ENCODE measurements at places on chromosomes 4 and X.

DNA sequence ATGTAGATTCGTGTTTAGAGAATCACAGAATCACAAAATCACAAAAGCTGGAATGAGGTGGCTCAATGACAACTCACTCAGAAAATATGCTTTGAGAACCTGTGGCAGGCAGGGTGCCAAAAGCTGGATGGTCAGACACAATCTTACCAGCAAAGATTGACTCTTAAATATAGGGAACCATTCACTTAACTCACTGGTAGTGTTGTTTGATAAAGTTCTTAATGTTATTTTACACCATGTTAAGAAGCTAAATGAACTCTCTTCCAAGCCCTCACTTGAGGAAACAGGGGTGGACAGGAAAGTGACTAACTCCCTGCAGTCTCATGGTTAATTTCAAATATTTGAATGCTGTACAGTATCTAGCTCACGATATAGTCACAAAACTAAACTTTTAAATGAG is 5.7 kb upstream of the SCOC start:
- no peak for DNase-seq

- no peak for DNase-seq
Observed at GRCh38 chr4:130608121-130608520, 1512.2 kb downstream of the C4orf33 start.

- no peak for DNase-seq
Observed at GRCh38 chr4:153366486-153366885, 22.0 kb downstream of the MND1 start.

DNA sequence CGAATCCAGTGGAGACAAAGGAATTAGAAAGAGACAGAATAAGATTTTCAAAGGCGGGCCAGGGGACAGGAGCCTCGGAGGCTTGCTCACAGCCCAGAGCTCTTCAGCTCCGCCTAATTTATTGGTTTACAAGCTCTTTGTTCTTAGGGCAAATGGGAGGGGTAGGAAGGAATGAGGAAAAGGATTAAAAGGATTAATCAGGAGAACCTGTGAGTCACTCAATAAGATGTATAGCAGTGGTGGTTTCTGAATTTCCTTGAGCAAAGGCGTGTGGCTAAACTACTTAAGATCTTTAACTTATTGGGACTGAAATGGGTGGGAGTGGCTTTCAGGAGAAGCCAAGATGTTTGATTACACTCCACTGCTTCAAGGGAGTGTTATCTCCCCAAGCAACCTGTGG is 456.0 kb upstream of the SPANXN1 start:
- no peak for DNase-seq

GRCh38 chr4:84167564-84167963 is 331.5 kb downstream of the NKX6-1 start:
- DNase-seq, result no peak

- no peak for DNase-seq
Observed at GRCh38 chr4:189096717-189097116, 844.0 kb upstream of the FRG1 start.

DNA sequence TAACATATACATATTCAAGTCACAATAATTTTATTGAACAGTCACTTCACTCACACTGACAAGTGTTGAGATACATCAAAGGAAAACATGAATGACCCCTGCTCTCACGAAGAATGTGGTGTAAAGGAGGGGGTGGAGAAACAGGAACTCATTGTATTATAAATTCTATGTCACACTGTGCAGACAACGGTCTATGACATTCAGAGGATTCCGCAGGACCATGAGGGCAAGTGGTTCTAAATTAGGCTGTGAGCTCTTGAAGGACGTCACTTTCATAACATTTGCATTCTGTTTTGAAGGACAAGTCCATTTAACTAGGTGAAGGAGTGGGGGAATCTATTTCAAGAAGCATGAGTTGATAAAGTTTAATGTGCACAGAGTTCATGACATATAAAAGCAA is 415.2 kb upstream of the HS3ST1 start:
- DNase-seq, result no peak

DNA sequence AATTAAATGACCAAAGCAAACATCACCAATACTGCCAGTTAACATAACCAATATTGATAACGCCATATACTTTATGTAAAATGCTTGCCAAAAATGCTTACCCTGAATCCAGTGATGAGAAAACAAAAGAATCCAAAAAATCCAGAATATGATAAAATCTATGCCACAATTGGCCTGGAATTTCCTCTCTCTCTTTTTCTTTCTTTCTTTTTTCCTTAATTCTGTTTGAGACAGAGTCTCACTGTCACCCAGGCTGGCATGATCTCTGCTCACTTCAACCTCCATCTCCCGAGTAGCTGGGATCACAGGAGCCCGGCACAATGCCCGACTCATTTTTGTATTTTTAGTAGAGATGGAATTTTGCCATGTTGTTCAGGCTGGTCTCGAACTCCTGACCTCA is 9.8 kb upstream of the SLC7A11 start:
- DNase-seq, result no peak

DNA sequence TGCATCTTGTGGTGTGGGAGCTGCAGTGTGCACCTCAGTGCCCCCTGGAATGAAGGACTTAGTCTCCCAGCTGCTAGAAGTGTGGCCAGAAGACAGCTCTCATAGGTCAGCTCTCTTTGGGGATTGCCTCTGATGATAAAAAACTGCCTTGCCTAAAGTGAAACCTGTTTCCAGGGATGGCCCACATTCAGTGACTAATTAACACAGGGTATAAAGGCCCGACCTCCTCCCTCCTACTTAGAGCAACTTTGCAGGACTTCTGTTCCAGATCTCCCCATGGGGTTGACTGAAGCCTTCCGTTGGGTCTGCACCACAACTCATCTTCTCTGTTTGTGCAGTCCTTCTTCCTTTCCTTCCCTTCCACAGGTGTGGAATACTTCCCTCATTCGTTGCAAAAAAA is 53.2 kb downstream of the SPINK2 start:
- DNase-seq, result no peak

DNA sequence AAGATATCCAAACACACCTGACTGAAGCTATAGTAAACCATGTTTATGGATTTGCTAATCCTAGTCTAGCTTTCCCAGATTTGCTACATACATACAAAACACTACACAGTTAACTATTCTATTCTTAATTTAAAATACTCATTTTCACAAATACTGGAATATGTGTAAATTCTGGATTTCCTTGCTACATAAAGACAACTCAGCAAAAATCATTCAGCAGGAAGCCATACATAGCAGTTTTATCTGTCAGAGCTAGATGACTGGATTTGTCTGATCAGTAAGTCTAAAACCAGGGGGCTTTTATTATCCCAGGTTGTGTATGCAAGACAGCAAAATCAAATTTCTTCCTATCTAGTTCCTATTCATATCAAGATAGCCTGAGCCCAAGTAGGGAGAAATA is 98.1 kb downstream of the CNOT6L start:
- DNase-seq, result no peak

- no peak for DNase-seq
Observed at GRCh38 chr4:57159866-57160265, 49.7 kb upstream of the IGFBP7 start.

- DNase-seq, result no peak
Observed at GRCh38 chr4:7280926-7281690, 88.8 kb downstream of the SORCS2 start.

- no peak for DNase-seq
Observed at GRCh38 chr4:176839656-176840055, 46.9 kb upstream of the VEGFC start.

GRCh38 chrX:67780694-67781109 is 236.9 kb downstream of the AR start:
- no peak for DNase-seq

GRCh38 chr4:1502501-1502886 is 96.3 kb upstream of the NKX1-1 start:
- no peak for DNase-seq

DNA sequence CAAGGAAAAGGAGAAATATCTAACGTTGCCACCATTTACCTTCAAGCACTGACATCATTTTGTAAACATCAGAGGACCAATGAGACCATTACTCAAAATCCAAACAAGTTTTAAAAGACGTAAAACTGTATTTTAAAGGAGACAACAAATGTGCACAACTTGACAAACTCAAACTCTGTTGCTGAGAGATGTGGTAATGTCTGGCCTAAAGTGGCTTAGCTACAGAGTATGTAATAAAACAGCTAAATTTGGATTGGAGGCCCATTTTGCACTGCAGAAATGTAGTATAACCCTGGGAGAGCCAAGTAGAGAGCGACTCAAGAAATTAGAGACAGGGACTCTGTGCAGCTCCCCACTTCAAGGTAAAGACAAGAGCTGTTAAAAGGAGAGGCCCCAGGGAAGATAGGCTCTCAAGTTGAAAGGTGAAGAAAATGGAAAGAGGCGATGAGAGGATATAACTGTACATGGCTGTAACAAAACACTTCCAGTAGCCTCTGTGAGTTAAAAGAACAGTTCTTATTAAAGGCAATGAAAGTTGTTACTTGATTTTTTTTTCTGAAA is 20.3 kb downstream of the UNC5C start:
- DNase-seq, result no peak

Measured in GM10248 (cell line).